ENCODE measurements at places on chromosomes 2 and 18.

GRCh38 chr2:136766073-136766404 lies 694 bp downstream of the THSD7B start:
- no peak for DNase-seq

GRCh38 chr2:50724837-50725236 lies 307.1 kb downstream of the NRXN1 start:
- DNase-seq = no peak

- no peak for DNase-seq
These were observed 12.6 kb downstream of the NOP58 start for GRCh38 chr2:202278036-202278760.

DNA sequence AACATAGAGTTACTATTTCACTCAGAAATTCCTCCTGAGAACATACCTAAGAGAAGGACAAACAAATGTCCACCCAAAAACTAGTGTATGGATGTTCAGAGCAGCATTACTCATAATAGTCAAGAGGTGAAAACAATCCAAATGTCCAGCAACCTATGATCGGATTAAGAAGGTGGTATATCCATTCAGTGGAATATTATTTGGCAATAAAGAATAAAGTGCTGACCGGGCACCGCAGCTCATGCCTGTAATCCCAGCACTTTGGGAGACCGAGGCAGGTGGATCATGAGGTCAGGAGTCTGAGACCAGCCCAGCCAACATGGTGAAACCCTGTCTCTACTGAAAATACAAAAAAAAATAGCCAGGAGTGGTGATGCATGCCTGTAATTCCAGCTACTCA lies 182.8 kb upstream of the AGAP1 start:
- no peak for DNase-seq

DNA sequence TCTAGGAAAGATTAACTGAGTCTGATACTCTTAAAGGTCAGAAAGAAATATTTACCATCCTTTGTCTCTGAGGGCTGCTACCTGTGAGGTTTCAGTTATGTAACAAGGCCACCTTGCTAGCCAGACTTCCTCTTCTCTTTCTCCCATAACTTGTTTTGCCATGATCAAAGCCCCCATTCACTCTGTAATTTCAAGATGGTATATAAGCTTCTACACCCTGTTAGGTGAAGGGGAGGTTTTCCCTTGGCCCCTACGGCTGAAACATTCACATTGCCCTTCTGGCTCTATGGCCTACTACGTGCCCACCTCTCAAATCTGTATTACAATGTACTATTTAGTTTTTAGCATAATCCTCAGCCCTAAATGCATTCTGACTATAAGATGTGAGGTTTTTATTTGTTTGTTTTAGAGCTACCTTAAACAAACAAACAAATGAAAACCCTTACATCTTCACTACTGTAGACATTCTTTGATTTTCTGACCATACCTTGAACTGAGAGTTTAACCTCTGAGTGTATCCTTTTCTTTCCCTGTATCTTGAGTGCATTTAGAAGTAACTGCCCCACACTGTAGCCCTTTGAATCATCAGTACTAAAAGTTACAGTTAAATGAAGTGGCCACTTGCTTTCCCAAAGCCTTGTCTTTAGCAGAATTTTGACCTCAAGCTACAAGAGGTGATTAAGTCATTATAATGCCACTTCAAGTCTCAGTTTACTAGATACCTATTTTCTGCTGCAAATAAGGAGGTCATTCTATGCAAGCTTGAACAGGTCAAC lies 332.2 kb downstream of the SOCS6 start:
- DNase-seq = no peak

DNA sequence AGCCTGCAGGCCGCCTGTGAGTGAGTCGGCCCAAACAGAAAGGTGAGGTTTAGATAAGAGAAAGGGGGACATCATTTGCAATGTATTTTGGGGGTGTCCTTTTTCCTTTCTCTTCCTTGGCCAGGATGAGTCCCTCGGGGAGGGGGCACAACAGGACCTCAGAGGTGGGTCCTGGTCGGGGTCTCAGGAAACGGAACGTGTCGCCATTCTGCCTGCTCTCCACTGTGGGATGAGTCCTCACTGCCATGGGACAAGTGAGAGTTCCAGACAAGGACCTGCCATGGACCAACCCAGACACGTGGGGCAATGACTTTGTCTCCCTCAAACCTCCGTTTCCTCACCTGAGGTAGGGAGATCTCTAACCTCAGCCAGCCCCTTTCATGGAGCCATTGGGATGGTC lies 67.9 kb upstream of the TAF1B start:
- no peak for DNase-seq
